ENCODE measurements at places on chromosomes 11 and 22.

DNA sequence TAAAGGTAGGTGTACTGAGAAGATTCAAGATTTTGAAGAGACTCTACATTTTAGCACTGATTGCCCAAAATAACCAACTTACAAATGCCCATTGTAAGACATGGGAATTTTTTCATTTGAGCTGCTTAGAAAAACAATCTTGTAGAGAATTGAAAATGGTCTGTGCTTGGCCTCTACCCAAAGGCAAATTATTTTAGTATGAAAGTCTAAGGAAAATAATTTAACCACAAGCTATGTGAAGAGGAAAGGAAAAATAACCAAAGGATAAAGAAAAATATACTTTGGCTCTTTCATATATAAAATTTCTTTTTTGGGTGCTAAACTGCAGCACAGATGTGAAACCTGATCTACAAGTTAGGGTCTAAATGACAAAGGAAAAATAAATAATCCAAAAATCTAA lies 54.9 kb downstream of the ME3 start:
- peak; percentile 55 for DNase-seq

DNA sequence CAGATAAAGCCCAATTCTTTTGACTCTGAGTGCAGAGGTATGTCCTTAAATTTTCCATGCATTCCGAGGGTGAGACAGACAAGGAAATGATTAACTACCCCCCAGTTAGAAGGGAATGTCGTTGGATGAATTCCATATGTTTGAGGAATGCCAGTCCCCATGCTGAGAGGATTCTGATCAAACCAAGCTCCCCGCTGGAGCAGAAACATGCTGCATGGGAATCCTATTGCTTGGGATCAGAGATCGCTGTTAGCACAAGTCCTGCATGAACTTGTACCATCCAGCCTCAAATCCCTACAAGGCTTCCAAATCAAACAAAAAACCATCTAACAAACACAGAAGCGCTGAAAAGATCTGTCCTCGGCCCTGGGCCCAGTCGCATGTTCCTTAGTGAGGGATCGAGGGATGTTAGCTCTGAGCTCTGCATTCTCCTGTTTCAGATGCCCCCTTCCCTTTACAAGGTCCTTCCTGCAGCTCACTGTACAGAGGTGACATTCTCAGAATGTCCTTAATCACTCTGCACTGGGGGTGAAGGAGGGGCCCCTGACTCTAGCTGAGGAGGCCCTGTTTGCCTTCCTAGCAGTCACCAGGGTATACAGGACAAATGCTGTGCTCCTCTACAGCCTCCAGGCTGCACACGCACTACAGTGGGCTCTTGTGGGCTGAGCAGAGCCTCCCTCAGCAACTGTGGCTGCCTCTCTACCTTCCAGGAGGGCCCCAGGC lies 353.4 kb downstream of the TENM4 start:
- DNase-seq, result peak; percentile 99

- no peak for DNase-seq
Observed at GRCh38 chr11:19598456-19598855, 114.2 kb upstream of the NAV2 start.

- peak; percentile 58 for DNase-seq
Observed at GRCh38 chr11:117026593-117027330, 71.5 kb downstream of the SIK3 start.

GRCh38 chr11:43747130-43747802 lies 66.7 kb downstream of the HSD17B12 start:
- no peak for DNase-seq

DNA sequence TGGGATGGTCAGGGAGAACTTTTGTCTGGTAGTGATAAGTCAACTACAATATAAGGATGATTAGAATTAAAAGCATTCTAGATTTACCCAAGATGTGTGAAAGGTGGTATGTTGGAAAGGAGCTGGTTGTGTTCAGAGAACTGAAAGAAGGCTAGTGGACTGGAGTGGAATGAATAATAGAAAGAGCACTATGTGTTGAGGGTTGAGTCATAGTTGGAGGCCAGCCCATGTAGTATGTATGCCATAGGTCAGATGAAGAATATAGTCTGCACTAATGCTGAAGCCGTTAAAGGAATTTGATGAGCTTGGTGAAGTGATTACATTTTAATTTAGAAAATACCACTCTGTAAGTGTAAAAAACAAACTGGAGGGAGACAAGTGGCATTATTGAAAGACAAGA lies 514.1 kb downstream of the CNTN5 start:
- peak; percentile 34 for DNase-seq

GRCh38 chr11:70281156-70281609 lies 10.7 kb downstream of the PPFIA1 start:
- peak; percentile 36 for DNase-seq

DNA sequence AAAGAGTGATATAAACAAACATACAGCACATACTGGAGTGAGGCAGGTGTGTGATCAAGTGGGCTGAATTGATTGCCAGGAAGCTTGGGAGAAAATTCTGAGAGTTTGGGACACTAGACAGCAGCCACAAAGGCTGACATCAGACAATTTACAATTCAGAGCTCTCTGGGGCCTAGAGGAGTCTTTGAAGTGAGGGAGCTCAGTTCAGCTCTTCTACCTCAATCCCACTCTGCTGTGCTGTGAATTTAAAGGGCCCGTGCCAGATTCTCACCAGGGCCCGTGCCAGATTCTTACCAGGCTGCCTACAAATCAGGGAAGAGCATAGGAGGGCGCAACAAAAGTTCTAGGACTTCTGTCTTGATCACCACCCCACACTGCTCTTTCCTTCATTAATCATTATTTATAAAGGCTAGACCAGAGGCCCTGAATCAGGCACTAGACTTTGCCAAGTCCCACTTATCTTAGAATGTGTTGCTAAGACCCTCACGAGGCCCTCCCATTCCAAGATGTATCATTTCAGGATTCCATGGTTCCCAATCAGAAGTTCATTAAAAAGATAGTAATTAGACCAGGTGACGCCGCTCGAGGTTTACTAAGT lies 112.4 kb downstream of the KIRREL3 start:
- no peak for DNase-seq

- no peak for DNase-seq
Observed at GRCh38 chr22:33535937-33536875, 384.1 kb downstream of the LARGE1 start.

GRCh38 chr11:69773626-69774353 lies 1.4 kb downstream of the FGF4 start:
- no peak for DNase-seq

DNA sequence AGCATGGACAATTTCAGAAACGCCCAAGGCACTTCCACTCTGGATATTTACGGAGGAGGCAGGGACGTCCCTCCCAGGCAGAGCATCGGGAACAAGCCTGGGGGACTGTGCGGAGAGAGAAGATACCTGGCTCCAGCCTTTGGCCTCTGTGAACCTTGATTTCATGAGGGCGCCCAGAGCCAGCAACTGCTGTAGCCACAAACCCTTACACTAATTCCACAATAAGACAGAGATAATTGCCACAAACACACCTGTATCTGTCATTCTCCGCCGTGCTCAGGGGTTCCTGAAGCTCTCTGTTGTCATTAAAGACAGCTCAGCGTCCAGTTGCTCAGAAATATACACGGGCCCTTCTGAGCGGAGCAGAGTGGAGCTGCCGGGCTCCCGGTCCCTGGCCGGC lies 1292.1 kb downstream of the TBC1D22A start:
- DNase-seq, result no peak

All from fibroblast of upper back skin (primary cell).